ENCODE measurements at places on chromosomes 12 and 14.

GRCh38 chr12:91123236-91123916, 12.1 kb upstream of the LUM start:
- DNase-seq: no peak

DNA sequence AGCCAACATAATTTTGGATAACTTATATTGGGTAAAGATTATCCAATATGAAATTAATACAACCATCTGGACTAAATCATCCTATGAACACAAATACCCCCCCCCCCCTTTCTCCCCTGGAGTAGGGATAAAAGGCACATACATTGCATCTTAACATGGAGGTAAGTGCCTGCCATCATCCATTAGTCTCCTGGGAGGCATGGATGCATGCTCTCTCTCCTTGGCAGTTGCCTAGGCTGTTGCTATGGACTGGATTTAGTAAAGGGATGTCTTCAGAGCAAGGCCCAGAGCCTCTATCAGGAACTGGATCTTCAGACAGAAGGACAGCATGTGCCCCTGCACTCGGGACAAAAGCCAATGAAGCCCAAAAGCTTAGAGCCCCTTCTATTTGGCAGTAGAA, 40.6 kb downstream of the SMOC1 start:
- no peak for DNase-seq

- no peak for DNase-seq
These were observed 15.4 kb downstream of the DDX11 start for GRCh38 chr12:31089072-31089471.

GRCh38 chr12:24899503-24900075, 49.3 kb downstream of the BCAT1 start:
- DNase-seq: no peak

DNA sequence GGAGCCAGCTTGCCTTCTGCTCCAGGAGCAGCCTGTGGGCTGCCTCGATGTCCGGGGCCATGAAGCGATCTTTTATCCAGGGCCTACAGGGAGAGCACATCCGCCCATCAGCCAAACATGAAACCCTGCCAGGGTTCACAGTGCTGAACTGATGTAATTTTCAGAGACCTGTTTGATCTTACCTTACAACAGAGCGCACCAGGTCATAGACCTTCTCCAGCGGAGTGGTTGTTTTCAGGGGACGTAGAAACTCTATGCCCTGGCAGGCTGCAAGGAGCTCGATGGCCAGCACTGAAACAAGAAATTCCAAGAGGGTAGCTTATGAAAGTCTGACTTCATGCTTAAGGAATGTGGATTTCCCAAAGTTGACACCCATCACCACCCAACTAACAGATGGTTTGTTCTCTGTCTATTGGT, 19.7 kb downstream of the HAL start:
- DNase-seq: no peak

DNA sequence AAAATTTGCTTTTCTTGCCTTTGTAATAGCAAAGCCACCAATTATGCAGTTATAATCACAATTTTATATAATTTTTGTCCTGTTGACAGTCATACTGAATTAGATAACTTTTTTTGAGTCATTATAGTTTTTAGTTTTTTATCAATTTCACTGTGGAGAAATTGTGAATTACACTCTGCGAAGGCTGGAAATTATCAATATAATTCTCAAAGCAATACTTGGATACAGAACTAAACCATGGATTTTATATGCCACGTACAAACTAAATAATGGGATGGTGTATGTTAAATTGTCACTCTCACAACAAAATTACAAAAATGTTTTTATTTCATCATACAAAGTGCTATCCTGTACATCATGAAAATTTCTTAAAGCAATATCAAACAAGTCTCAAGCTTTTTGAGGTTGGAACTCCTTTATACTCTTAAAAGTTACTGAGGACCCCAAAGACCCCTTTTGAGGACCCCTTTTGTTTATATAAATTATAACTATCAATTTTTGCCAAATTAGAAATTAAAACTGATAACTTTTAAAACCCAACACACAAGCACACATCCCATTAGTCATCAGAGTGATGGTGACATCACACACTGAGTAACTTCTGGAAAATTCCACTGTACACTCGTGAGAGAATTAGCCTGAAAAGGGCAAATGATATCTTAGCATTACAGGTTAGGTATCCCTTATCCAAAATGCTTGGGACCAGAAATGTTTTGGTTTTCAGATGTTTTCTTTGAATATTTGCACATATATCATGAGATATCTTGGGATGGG, 19.8 kb upstream of the AQP2 start:
- DNase-seq: no peak

GRCh38 chr14:58331111-58331510, 32.8 kb downstream of the ARID4A start:
- peak; percentile 88 for DNase-seq

DNA sequence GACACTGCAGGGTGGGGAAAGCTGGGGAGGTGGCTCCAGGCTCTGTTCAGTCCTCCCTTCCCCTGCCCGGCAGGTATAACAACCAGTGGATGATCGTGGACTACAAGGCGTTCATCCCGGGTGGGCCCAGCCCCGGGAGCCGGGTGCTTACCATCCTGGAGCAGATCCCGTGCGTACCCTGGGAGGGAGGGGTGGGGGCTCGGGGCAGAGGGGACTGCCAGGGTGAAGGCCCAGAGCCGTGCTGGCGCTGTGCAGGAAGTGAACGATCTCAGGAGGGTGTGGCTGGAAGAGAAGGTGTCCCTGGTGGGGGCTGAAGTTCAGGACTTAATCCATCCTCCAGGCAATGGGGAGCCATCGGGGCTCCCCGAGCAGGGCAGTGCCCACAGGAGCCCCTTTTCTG, 18.9 kb downstream of the SDS start:
- DNase-seq: no peak

DNA sequence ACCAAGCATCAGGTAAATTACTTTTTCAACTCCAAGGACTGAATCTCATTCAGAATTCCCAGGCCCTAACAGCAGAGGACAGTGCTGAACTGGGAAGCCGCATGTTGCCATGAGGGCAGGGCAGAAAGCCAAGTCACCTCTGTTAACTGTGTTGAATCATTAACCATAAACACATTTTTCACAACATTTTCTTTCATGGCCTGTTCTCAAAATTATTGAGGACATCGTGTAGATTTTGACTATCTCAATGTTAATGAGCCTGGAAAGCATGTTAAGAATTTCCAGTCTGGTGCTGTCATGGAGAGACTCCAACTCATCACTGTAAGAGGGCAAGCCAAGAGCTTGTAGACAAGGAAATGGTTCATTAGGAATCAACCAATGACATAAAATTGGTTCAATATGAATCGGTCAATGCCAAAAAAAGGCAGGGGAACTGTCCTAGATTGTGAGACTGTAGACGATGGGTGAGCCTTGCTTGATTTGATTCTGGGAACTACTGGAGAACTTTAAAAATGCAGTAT, 33.7 kb downstream of the CPM start:
- DNase-seq: no peak

DNA sequence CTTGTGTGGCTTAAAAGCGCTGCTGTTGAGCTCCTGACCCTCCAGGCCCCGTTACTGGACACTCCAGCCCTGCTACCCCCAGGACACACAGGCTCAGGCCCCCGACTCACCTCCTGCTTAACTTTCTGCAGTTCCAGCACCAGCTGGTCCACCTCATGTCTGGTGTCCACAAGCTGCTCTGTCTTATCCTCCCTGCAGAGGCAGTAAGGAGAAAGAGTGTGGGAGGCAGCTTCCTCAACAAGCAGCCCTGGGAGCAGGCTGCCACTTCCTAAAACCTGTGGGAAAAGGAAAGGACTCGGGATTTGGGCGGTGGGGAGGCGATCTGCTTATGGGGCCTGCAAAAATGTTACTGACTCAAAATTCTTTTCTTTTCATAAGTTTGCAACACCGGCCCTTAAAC, 79.2 kb downstream of the CCDC88C start:
- DNase-seq: no peak

DNA sequence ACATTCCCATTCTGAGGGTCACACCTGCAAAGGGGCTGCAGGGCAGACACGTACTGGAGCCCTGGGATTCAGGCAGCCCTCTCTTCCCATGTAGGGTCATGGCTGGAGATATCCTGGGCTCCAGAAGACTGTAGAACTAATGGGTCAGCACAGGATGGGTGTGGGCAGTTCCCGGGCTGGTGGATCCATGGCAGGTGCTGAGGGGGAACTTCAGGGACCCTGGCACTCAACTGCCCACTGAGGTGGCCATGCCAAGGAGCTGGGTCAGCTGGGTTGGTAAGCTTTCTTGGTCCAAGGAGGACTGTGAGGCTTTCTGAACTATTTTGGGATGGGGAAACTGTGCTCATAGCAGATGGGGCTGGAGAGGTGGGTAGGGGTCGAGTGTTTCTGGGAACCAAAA, 183.4 kb upstream of the RTL1 start:
- DNase-seq: no peak

DNA sequence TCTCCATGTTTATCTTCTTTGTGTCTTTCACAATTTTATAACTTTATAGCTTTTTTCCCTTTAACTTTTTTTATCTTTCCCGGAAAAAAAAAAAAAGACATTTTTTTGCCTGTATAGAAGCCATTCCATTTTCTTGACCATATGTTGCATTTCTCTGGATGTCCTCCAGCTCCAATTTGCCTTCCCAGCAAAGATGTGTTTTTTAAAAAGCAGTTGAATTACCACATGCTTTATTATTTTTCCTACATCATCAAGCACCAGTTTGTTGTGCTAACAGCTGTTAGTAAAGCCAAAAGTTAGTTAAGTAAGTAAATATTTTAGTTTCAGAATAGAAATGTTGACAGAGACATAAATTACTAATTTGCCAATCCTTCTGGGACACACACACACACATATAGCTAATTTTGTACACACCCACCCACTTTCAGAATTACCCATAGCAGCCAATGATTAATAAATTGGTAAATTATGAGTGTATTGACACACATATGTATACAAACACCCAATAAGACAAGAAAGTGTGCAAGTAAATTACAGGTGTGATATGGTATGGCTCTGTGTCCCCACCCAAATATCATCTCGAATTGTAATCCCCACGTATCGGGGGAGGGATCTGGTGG, 118.3 kb downstream of the SLC38A6 start:
- no peak for DNase-seq

- no peak for DNase-seq
These were observed 1.8 kb upstream of the CLEC2A start for GRCh38 chr12:9933958-9934357.

DNA sequence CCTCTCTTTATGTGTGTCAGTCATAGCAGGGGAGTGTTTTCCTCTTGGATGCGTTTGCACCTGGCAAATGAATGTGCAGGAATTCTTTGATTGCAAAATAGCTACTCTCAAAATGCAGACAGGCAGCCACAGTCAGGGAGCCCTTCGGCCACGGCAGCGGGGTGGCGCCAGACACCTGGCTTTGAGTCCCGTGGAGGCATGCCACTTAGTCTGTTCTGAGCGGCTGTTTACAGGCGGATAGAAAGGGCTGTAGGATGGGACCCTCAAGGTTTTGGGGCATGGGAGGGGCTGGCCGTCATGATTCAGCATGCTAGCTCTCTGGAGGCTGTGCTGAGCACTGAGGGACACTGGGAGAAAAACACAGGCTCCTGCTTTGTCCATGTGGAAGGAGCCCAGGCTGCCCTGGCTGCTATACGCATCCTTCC, 117.1 kb downstream of the SLC25A47 start:
- no peak for DNase-seq

- DNase-seq: no peak
These were observed 59.5 kb downstream of the ARID2 start for GRCh38 chr12:45789025-45789424.

DNA sequence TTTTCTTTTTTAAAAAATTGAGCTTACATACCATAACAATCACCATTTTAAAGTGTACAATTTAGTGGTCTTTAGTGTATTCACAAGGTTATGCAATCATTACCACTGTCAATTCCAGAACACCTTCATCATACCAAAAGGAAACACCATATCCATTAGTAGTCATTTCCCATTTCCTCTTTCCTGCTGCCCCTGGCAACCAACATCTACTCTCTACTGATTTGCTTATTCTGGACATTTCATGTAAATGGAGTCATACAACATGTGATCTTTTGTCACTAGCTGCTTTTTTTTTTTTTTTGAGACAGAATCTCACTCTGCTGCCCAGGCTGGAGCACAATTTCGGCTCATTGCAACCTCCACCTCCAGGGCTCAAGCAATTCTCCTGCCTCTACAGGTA, 66.8 kb upstream of the CFL2 start:
- DNase-seq: no peak

- DNase-seq: no peak
These were observed 394.2 kb downstream of the NUAK1 start for GRCh38 chr12:105744371-105745058.

DNA sequence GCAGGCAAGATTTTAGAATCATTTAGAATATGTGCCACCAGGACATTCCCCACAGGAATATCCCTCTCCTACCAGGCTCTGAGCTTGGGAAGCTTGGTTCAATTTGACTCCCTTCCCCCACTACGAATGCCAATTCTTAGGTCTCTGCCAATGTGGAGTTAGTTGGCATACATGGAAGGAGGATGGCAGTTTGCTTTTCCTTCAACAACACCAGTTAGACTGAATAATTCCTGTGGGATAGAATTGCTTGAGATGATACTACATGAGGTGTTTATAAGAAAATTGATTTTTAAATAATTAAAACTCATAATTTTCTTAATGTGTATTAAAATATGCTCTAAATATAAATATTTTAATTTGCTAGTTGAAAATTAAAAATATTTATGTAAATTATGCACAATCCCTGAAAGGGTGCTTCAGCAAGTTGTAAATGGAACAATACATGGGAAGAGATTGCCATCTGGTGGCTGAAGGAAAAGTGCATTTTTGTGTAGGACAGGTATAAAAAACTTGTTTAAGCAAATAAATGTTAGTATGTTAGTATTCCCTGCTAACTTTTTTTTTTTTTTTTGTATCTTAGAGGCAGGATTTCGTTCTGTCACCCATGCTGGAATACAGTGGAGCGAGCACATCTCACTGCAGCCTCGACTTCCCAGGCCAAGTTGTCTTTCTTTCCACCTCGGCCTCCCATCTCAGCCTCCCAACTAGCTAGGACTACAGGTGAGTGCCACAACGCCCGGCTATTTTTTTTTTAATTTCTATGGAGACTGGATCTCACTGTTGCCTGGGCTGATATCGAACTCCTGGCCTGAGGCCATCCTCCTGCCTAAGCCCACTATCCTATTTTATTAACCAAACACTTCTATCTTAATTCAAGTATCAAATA, 25.8 kb upstream of the STRAP start:
- peak; percentile 8 for DNase-seq

DNA sequence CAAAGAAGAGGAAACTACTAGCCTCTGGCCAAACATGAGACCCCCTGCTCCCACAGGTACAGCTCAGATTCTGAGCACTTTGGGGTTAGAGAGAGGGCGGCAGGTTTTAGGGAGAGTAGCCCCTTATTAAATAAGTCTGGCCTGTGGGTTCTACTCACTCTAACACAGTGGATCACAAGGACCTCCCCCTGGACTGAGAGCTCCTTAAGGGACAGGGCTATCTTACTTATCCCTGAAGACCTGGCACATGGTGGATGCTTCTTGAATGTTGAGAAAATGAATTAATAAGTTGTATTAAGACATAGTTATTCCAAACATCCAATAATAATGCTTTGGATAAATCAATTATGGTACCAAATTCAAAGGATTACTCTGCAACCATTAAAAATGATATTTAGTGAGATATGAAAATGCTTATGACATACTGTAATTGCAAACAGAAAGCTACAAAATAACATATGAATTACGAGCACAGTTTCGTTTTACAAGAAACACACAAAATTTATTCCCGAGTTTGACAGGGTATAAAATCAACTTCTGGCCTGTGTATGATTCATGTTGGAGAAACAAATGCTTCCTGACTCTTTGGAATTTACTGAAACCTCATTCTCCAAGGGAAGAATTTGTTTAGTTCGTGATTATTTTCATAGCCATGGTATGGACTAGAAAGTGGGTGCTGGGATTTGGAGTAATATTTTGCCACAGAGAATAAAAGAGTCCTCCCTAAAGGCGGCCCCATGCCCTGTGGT, 59.3 kb upstream of the BDKRB2 start:
- no peak for DNase-seq
